ENCODE measurements at places on chromosomes 5 and 9. TPM values are rescaled to one million over a fixed set of nuclear protein-coding genes. Genes with fewer than 3 reads are reported as not detected.

GRCh38 chr9:35814106-35814840 is 569 bp downstream of the HINT2 start:
- peak; percentile 20 for DNase-seq
- no peaks in the 10 kb centered on the region for H3K27me3 ChIP-seq
- no peaks in the 10 kb centered on the region for H3K36me3 ChIP-seq
- peak overlapping the region; percentile 62 for H3K27ac ChIP-seq

DNA sequence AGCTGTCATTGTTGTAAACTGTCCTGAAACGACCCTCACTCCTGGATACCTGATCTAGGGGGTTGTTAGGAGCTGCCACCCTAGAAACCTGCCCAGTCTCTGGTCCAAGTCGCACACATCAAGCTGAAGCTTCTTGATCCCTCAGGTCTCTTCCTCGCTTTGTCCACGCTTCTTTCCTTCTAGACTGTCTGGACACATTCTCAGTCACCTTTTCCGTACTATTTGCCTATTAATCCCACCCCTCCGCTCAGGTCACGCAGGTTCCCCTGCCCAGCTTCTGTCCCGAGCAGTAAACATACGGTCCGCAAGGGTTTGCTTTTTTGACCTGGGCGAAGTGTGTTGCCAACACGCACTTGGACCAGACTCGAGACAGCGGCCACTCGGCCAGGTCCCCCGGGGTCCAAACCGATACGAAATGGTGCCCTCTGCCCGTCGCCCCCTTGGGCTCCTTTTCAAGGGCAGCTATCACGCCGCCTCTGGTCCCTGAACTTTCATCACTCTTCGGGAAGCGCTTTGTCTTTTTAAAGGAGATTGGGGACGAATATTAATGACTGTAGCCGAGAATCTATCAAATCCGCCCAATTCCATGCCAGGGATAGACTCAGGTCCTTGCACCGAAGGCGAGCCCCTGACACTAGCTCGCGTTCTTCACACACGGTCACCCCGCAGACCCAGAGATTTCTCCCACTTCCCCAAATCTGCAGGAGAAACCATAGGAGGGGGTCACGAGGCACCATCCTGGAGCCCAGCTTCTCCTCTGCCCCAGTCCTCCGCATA is 814 bp downstream of the PLCXD3 start:
- H3K27ac ChIP-seq = no peak overlapping the region
- peaks cover 7% of the 10 kb centered on the region for H3K4me1 ChIP-seq
- no peak for DNase-seq
- H3K36me3 ChIP-seq = no peaks in the 10 kb centered on the region
- peaks cover 24% of the 10 kb centered on the region for H3K27me3 ChIP-seq
- H3K4me3 ChIP-seq = peak overlapping the region; percentile 56

GRCh38 chr5:151881621-151882225 is 42.9 kb downstream of the GLRA1 start:
- no peak overlapping the region for H3K4me3 ChIP-seq
- H3K27me3 ChIP-seq = no peaks in the 10 kb centered on the region
- no peaks in the 10 kb centered on the region for H3K36me3 ChIP-seq
- DNase-seq = no peak
- no peaks in the 10 kb centered on the region for H3K4me1 ChIP-seq
- H3K27ac ChIP-seq = no peak overlapping the region

Gene EMB
- 19.8 TPM for total RNA-seq

Gene CCL21
- not detected for total RNA-seq

Gene KIF24
- total RNA-seq = 0.86 TPM

Gene SLC34A1
- not detected for total RNA-seq

- H3K36me3 ChIP-seq = peaks cover 16% of the 10 kb centered on the region
- H3K27me3 ChIP-seq = no peaks in the 10 kb centered on the region
- peaks cover 8% of the 10 kb centered on the region for H3K4me1 ChIP-seq
- peak overlapping the region; percentile 21 for H3K27ac ChIP-seq
These were observed 36.0 kb downstream of the TTC1 start for GRCh38 chr5:160044967-160045366.

DNA sequence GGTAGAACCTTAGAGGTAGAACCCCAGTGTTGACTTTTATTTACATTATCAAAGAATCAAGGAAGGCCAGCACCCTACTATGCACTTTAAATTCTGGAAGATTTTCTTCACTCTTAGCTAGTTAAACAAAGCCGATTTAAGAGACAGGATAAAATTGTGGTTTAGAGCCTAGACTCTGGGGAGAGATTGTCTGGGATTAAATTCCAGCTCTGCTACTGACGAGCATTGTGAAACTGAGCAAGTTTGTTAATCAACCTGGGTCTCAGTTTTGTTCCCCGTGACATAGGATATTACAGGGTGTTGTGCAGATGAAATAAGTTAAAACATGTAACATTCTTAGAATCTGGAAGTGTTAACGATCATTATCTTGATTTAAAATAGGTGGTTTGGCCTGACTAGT is 83.5 kb downstream of the FEM1C start:
- H3K27me3 ChIP-seq = no peaks in the 10 kb centered on the region
- no peaks in the 10 kb centered on the region for H3K36me3 ChIP-seq
- H3K27ac ChIP-seq = peak overlapping the region; percentile 96
- peak overlapping the region; percentile 25 for H3K4me3 ChIP-seq
- H3K4me1 ChIP-seq = peaks cover 27% of the 10 kb centered on the region

Gene CSF2
- not detected for total RNA-seq

DNA sequence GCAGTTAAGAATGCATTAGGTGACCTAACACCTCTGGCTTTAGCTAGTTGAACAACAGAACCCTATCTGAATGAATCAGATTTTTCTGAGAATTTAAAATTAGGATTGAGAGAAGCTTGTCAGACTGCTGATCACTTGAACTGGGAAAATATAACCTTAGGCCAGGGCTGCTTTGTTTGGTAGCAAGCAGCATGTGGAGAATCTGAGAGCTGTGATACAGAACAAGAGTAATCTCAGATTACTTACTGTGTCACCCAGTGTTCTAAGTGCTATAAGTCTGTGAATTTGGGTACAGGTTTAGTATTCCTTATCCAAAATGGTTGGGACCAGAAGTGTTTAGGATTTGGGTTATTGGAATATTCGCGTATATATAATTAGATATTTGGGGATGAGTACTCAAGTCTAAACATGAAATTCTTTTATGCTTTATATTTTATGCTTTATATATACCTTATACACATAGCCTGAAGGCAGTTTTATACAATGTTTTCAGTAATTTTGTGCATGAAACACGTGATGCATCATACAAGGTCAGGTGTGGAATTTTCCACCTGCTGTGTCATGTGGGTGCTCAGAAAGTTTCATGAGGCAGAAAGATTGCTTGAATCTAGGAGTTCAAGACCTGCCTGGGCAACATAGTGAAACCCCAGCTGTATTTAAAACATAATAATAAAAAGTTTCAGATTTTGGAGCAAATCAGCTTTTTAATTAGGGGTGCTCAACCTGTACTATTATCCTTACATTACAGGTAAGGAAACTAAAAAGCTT is 8.3 kb upstream of the CHD1 start:
- H3K27ac ChIP-seq = no peak overlapping the region
- no peak overlapping the region for H3K4me3 ChIP-seq
- no peaks in the 10 kb centered on the region for H3K36me3 ChIP-seq
- no peak for DNase-seq
- H3K27me3 ChIP-seq = no peaks in the 10 kb centered on the region

Data from astrocyte (in vitro differentiated cells and primary cell).